Right ventricle myocardium inferior (tissue), 1 donor: ENCODE measurements at places on chromosomes 3 and 15. TPM values are rescaled to one million over a fixed set of nuclear protein-coding genes. Genes with fewer than 3 reads are reported as not detected.

Gene GNAT1
- not detected for total RNA-seq

Gene CCR9
- total RNA-seq, result not detected

Gene BRK1
- total RNA-seq, result 98.2 TPM

Gene PPP1R14D
- total RNA-seq, result not detected

Gene CEP97
- total RNA-seq, result 7.3 TPM

Gene REC114
- total RNA-seq, result 0.60 TPM

Gene ACKR4
- 2.8 TPM for total RNA-seq

Gene MYO5A
- total RNA-seq, result 7.9 TPM

Gene FMN1
- total RNA-seq, result 3.3 TPM

Gene NR1I2
- total RNA-seq, result not detected

Gene ABI3BP
- 40.7 TPM for total RNA-seq

Gene KBTBD13
- total RNA-seq, result 8.4 TPM

Gene CTSH
- total RNA-seq, result 67.8 TPM

Gene TRPM7
- 28.5 TPM for total RNA-seq

Gene VEPH1
- 0.41 TPM for total RNA-seq

Gene MYRIP
- 2.1 TPM for total RNA-seq

Gene NR2E3
- total RNA-seq, result not detected

Gene CEP152
- total RNA-seq, result 1.4 TPM

Gene SI
- not detected for total RNA-seq

Gene MAGEL2
- total RNA-seq, result not detected

Gene TM4SF4
- total RNA-seq, result not detected

Gene ESYT3
- 1.4 TPM for total RNA-seq

Gene FAM81A
- total RNA-seq, result 11.0 TPM

Gene ARHGEF3
- total RNA-seq, result 19.0 TPM

Gene STAC
- 0.35 TPM for total RNA-seq

Gene ACSBG1
- 0.14 TPM for total RNA-seq

Gene TMCO5A
- not detected for total RNA-seq

Gene GREM1
- total RNA-seq, result not detected

Gene MEGF11
- total RNA-seq, result not detected

Gene MESP2
- total RNA-seq, result 0.51 TPM

Gene CCDC32
- 15.6 TPM for total RNA-seq

Gene OCA2
- not detected for total RNA-seq

Gene GALNT15
- total RNA-seq, result 5.8 TPM

Gene OR5K2
- not detected for total RNA-seq

Gene MYZAP
- 869 TPM for total RNA-seq

Gene UPK1B
- total RNA-seq, result 0.11 TPM

Gene CPEB1
- 1.9 TPM for total RNA-seq

Gene GOLGA8K
- not detected for total RNA-seq

Gene NMD3
- 49.0 TPM for total RNA-seq

Gene SAXO2
- 2.2 TPM for total RNA-seq

Gene LRRN1
- total RNA-seq, result 0.11 TPM

Gene MNS1
- total RNA-seq, result 1.0 TPM

Gene PTX3
- 0.16 TPM for total RNA-seq

Gene CYP1A1
- 0.32 TPM for total RNA-seq

Gene FHIT
- total RNA-seq, result 24.5 TPM

Gene CAMK2N2
- total RNA-seq, result not detected

Gene FETUB
- total RNA-seq, result not detected

Gene RRP9
- 7.7 TPM for total RNA-seq

Gene CELSR3
- total RNA-seq, result 0.38 TPM

Gene PRKCD
- total RNA-seq, result 16.9 TPM

Gene TM2D3
- 49.9 TPM for total RNA-seq

Gene CHRNB4
- total RNA-seq, result not detected
